Retina (tissue), 1 donor: ENCODE measurements at places on chromosomes 4 and X.

DNA sequence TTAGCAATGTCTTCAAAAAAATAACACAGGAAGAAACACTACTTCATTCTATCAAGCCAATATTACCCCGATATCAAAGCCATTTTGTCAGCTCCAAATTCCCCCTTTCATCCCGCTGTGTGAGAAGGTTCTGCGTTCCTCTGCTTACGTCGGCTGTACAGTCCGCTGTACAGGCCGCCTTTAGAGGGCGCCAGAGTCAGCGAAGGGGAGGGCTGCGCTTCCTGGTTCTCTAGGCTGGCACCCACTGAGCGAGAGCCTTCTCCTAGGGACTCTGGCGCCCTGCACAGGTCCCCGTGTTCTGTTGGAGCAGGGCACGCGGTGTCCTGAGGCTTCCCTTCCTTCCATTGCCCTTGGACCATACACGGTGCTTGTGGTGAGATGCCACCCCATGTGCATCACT lies 25.3 kb upstream of the CT45A1 start:
- DNase-seq, result no peak

DNA sequence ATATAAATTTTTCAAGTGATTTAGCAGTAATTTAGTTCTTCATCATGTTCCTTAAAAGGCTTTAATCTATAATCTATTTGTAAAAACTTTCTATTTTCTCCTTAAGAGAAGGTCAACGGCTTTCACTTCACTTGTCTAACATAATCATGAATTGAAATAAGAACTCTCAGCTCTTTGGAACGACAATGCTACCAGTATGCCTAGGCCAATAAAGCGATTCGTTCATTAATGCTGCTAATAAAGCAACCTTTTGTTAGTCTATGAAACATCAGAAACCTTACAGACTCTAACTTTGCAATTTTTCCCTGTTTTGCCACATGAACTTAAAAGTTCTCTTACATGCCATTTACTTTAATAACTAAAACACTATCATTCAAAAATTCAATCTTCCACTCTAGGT lies 47.6 kb downstream of the FBXW7 start:
- DNase-seq, result no peak

- no peak for DNase-seq
Observed at GRCh38 chr4:20017070-20017776, 234.5 kb upstream of the SLIT2 start.

DNA sequence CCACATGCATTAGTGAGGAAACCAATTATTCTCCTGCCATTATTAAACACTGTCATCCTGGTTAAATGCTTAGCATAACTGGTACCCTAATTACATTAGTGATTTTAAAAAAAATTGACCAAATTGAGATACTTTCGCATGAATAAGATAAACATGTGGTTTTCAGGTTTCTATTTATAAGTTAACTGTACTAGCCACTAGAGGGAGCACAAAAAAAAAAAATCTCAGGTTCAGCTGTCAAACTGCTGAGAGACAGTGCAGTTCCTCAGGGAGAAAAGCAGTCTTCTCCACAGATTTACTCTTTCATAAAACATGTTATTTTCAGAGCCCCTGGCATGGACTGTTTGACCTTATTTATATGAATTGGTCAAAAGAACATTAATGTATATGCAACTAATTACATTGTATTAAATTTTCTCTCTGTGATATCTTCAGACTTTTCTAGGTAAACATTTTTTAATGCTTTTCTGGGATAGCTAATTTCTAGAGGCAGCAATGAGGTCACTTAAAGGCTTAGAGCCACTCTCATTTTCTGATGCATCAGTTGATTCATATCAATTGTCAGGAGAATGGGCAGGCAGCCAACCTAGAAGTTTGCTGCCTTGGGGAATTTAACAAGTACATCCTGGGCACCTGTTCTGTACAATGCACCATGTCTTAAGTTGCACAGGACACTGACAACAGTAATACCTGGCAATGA lies 167.5 kb downstream of the CDS1 start:
- peak; percentile 39 for DNase-seq

GRCh38 chr4:76090241-76090691 lies 15.8 kb downstream of the ART3 start:
- DNase-seq, result no peak

DNA sequence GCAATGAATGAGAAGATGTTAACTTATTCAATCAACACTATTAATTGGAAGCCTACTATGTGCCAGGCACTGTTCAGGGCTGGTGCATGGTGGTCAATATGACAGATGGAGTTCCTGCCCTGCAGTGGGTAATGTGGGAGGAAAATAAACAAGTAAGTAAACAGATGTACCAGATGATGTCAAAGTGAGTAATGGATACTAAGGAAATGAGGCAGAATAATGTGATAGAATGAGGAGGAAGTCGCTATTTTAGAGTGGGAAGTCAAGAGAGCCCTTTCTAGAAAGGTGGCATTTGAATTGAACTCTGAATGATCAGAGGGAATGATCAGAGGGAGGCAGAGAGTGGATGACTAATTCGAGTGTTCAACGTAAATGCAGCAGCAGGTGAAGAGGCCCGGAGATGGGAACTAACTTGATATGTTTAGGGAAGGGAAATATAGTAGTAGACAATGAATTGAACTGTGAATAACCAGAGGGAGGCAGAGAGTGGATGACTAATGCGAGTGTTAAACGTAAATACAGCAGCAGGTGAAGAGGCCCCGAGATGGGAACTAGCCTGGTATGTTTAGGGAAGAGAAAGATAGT lies 48.3 kb downstream of the HMGB3 start:
- DNase-seq, result no peak

DNA sequence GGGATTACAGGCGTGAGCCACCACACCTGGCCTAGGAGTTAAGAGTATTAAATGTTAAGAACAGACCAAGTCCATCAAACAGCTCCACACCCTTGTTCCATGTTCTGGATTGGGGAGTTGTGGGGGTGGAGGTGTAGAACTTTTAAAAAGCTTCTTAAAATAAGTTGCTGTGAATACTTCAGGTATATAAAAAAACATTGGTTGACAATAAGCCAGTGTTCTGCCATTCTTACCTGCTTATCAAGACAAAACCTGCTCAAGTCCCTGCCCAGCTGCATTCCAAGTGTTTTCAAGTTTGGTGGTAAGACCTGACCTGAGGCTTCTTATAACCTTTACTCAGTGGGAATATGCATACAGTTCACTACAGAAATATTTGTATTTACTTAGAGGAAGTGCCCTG lies 6.4 kb downstream of the RBM3 start:
- DNase-seq, result no peak

DNA sequence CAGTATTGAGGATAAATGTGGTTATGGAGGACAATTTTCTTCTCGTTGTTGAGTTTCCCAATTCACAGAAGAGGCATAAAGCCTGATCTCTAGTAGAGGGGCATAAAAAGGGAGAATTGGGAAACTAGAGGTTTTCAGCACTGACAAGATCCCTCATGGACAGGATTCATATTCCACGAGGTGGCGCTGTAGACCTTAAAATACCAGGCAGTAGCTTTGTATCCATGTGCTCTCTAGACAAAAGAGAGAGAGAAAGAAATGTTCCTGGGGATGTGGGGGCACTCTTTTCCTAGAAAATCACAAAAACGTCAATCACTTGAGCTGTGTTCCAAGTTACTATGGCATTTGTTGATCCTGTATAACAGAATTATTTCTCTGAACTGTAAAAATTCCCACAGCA lies 128.3 kb downstream of the MAGEE1 start:
- no peak for DNase-seq

DNA sequence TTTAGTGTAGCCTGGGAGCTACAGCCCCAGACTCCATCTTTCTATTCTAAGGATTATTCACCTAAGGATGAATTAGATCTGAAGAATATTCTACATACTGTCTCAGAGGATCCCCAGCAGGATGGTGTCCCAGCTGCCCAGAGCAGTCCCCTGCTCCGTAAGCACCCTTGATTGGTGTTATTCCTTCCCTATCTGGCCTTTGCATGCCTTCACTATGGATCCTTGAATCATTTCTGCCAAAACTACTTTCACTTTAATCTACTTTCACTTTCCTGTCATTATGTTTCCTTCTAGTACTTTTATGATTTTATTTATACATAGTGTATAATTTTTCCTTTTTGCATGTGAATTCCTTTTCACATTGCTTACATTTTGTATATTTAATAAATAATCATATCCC lies 39.2 kb downstream of the ARHGAP24 start:
- DNase-seq, result no peak

GRCh38 chrX:55521687-55522086 lies 32.0 kb upstream of the USP51 start:
- no peak for DNase-seq
